NCI-H1048 (cell line): ENCODE measurements at places on chromosomes 7 and 10.

- DNase-seq: no peak
Measured at GRCh38 chr7:74320645-74321221, 31.5 kb downstream of the CLIP2 start.

- no peak for DNase-seq
Measured at GRCh38 chr10:109929501-109930219, 6.3 kb upstream of the XPNPEP1 start.

DNA sequence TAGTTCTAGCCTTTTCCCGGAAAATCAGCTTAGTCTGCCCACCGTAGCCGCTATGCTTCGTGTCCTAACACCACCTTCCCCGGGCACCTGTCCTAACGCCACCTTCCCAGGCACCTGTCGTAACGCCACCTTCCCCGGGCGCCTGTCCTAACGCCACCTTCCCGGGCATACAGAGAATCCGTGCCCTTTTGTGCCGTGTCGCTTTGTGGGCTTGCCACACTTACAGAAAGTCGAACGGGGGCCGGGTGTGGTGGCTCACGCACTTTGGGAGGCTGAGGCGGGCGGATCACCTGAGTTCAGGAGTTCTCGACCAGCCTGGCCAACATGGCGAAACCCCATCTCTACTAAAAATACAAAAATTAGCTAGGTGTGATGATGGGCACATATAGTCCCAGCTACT is 73.6 kb upstream of the DNAJB6 start:
- DNase-seq: no peak

DNA sequence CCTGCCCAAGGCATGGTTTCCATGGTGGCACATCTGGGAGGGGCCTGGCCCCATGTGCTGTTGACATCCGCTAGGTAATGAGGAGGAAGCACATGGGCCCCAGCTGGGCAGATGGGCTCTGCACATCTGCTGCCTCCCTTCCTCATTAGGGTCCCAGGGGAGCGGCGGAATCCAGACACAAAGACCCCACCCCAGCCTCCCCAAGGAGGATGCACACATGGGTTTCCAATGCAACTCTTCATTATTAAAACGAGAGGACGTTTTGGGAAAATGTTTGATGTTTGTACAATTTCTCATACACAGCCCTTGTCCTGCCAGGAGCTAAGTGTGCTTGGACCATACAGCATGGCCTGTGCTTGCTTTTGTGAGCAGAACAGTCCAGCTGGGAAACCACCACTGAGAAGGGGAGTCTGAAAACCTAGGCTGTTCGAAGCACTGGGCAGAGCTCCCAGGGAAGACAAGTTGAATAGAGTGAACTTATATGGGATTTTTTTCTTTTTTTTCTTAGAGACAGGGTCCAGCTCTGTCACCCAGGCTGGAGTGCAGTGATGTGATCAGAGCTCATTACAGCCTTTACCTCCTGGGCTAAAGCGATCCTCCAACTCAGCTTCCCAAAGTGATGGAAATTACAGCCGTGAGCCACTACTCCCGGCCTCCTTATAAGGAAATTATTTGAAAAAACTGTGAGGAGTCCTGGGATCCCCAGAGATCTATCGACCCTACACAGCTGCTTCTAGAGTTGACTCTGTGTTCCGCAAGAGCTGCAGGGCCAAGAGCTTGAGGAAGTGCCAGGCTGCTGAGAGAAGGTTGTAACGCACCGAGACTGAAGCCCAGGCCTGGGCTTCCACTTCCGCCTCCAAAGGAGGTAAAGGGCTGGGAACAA is 23.4 kb downstream of the FAM107B start:
- no peak for DNase-seq

DNA sequence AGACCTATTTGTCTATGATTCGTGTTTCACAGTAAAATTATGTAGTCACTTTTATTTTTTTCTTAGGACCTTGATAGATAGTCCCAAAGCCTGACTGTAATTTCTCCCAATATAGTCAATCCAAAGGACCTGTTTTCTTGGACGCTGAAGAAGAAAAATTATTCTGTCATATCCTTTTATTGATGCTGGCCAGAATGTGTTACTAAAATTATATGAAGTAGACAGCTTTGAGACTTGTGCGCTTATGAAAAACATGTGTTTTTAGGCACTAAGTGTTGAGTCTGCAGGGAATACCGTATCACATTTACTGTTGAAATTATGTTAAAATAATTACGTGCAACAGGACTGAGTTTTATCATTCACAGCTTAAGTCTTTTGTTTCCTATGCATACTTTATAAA is 17.9 kb downstream of the TES start:
- no peak for DNase-seq

- DNase-seq: no peak
Measured at GRCh38 chr7:148303295-148304082, 287.1 kb upstream of the C7orf33 start.

DNA sequence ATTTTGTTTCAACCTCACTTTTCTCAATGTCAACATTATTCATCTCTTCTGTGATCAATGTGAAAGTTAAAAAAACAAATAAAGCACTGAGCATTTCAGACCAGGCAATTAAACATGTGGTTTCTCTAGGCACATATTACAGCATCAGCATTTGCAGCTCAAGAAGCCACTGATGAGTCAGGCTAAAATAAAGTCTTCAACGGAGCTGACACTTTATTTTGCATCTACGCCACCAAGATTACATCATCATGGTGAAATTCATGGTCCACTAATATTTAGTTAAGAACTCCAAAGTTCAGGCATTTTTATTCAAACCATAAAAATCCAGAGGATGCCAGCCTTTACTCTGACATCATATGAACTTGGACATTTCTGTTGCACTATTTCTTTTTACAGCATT is 33.0 kb downstream of the MAGI2 start:
- no peak for DNase-seq

GRCh38 chr7:98051118-98051744 is 55.4 kb upstream of the LMTK2 start:
- no peak for DNase-seq

DNA sequence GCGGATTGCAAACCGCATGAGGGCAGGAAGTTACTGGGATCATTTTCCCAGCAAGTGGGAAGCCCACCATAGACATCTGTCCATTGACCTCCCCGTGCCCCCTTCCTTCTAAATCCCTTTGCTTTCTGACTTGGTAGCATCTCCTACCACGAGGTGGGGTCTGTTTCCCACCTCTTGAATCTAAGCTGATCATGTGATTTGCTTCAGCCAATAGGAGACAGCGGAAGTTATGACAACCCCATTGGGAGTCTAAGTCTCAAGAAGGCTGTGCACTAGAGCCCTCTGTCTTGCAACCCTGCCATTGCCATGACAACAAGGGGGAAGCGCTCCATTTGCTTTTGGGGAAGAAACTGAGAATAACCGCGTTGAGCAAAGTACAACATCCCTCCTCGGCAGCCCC is 39.2 kb upstream of the CARD11 start:
- DNase-seq: no peak

GRCh38 chr10:117365612-117366011 is 9.6 kb downstream of the PDZD8 start:
- DNase-seq: no peak

DNA sequence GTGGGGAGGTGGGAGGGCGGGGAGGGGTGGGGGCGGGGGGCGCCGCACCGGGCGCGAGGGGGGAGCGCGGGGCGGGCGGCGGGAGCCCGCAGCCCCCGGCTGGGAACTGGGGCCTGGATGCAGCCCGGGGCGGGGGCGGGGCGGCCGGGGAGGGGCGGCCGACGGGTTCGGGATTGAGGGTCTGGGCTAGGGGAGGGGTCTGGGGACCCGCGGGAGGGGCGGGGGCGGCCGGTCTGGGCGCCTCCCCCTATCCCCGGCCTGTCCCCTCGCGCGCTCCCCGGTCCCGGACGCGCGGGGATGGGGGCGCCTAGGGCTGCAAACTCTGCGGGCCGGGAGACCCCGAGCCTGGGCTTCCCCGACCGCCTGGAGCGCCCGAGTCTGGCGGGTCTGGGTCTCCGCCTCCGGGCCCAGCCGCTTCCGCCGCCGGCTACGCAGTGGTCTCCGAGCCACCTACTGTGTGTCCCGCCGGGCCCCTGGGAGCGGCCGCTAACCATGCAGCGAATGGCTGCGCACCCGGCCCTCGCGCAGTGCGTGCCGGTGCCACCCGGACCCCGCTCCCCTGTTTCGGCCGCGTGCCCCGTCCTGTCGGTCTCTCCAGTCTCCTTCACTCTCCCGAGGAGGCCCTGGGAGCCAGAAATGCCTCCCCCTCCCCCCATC is 375 bp upstream of the FGF8 start:
- DNase-seq: no peak

- no peak for DNase-seq
Measured at GRCh38 chr7:104176332-104176731, 31.5 kb downstream of the ORC5 start.

GRCh38 chr7:24113506-24113905 is 170.5 kb upstream of the NPY start:
- no peak for DNase-seq

- no peak for DNase-seq
Measured at GRCh38 chr10:22417736-22418268, 72.5 kb downstream of the SPAG6 start.

DNA sequence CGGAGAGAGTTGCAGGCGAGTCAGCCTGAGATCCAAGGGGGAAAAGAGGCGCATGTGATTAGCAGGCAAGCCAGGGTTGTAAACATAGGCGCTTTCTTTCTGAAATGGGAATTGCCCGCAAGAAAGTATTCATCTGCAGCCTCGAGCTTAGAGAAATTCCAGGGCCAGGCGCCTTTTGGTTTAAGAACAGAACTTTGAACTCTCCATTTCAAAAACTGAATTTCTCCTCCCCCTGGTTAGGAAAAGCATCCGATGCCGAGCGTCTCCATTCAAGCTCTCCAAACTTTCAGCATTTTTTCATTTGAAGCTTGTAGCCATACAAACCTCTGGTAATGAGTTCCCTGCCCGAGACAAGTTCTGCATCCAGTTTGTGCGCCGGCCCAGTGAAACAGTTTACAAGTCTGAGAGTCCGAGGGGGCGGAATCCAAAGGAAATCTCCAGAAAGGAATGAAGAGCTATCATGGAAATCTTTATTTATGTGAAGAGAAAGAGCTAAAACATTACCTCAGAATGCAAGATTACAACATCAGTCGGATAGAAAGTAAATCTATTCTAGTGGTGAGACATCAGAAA is 69.9 kb downstream of the FAM204A start:
- no peak for DNase-seq

GRCh38 chr10:92689663-92690210 is at the start of gene HHEX:
Gene HHEX, plus strand, starts transcription at chr10:92689955. Its CDS starts 32 bp downstream, at chr10:92689987.
- no peak for DNase-seq

DNA sequence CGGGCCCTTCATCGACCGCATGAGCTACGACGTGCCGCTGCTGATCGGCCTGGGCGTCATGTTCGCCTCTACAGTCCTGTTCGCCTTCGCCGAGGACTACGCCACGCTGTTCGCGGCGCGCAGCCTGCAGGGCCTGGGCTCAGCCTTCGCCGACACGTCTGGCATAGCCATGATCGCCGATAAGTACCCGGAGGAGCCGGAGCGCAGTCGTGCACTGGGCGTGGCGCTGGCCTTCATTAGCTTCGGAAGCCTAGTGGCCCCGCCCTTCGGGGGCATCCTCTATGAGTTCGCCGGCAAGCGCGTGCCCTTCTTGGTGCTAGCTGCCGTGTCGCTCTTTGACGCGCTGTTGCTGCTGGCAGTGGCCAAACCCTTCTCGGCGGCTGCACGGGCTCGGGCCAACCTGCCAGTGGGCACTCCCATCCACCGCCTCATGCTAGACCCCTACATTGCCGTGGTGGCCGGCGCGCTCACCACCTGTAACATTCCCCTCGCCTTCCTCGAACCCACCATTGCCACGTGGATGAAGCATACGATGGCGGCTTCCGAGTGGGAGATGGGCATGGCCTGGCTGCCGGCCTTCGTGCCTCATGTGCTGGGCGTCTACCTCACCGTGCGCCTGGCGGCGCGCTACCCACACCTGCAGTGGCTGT is 1.2 kb downstream of the SLC18A3 start:
- DNase-seq: no peak

GRCh38 chr10:4581929-4582328 is 244.1 kb upstream of the AKR1E2 start:
- no peak for DNase-seq

DNA sequence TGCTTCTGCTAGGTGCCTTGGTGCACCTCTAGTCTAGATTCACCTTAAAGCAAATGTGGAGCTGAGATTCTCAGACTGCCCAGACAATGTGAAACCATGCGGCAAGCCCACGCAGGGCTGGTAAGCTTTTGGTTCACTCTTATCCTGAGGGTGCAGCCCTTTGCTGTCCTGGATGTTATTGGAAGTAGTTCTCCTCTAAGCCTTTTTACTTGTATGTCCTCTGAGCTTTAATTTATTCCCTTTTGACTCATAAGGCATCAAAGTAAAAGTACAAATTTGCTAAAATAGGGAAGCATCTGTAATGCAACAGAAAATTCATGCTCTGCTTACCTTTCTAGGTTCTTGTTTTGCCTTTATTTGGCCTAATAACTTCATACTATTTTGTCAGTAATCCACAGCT is 186.8 kb downstream of the MACC1 start:
- no peak for DNase-seq

GRCh38 chr10:3975016-3975415 is 190.0 kb upstream of the KLF6 start:
- no peak for DNase-seq

DNA sequence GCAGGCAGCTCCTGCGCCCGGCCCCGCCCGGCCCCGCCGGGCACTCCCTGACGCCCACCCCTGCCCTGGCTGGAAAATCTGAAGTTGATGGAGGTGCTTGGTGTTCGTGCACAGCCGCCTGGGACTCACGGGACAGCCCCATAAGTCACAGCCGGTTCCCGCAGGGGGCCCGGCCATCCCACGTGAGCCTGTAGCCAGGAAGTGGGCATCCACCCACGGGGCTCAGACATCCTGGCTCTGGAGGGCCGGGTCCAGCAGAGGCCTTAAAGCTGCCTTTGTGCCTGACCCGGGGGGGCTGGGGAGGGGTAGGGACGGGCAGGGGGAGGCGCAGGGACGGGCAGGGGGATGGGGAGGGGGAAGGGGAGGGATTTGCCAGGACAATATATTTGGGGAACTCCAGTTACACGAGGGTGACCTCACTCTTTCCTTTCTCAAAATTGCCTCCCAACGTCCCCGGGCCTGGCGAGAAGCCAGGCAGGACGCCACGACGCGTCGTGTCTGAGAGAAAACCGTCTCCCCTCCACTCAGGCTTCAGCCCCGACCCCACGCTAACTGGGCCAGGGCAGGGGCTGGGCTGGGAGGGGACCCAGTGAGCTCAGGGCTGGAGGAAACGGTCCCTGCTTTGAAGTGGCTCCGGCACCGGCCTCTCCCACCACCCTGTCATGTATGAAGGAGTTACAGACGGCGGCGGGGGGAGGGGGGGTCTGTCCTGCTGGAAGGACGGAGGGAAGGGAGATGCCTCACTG is 82.1 kb upstream of the PDGFA start:
- no peak for DNase-seq

DNA sequence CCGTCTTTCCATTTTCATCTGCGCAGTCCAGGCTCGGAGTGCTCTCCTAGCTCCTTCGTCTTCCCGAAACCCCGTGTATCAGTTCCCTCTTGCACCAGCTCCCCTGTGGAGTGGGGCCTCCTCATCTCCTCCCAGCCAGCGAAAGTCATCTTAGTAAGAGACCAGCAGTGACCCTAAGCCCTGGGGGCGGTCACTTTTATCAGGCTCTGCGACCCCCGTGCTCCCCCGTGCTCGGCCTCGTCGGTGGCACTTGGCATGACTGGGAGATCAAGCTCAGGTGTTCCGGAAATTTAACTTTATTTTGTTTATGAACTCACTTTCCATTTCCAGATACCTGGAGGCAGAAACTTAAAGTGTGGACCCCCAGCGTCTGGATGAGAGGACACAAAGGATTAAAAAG is 574 bp upstream of the ECHDC3 start:
- DNase-seq: no peak

GRCh38 chr7:15977663-15978062 is 291.2 kb upstream of the MEOX2 start:
- DNase-seq: no peak
